ENCODE measurements at places on chromosomes 11 and 22. TPM values are rescaled to one million over a fixed set of nuclear protein-coding genes. Genes with fewer than 3 reads are reported as not detected.

DNA sequence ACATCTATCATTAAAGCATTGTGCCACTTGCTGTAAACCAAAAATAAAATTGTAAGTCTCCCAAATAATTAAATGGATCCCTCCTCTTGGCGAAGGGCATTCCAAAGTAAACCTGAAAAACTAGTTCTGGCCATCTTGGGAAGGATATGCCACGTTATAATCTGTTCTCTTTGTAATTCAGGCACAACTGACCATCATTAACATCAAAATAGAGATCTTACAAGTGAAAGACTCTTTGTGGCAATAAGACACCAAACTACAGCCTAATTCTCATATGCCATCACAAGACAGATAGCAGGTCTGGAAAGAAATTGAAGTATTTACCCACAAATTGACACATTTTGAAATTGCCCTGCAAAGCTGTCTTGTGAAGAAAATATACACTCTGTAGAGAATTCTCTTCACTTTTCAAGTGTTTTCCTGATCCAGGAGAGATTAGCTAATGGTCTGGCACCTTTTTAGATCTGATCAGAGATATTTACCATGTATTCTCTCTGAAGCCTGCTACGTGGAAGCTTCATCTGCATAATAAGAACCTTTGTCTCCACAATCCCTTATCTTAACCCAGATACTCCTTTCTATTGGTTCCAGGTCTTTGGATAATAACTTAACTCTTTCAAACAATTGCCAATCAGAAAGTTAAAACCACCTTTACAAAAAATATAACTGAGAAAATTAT, 630.4 kb upstream of the CCDC179 start:
- H3K27ac ChIP-seq, result no peak overlapping the region
- no peaks in the 10 kb centered on the region for H3K36me3 ChIP-seq
- no peak for DNase-seq
- no peaks in the 10 kb centered on the region for H3K4me1 ChIP-seq
- no peaks in the 10 kb centered on the region for H3K27me3 ChIP-seq
- no peak overlapping the region for H3K4me3 ChIP-seq

DNA sequence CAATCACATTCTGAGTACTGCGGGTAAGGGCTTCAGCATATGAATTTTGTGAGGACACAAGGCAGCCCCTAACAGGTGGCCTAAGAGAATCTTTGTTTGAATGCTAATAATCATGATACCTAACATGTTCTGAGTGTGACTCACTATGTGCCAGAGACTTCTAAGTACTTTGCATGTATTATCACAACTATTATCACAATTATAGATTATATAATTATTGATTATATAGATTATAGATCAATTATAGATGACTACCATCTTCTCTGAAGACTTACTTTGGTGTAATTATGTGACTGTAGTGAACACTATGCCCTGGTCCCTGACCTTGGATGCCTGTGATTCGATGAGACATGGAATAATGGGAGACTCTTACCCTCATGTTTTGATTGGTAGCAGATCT, 62.6 kb downstream of the FLI1 start:
- peaks cover 5% of the 10 kb centered on the region for H3K36me3 ChIP-seq
- H3K4me3 ChIP-seq, result no peak overlapping the region
- H3K27ac ChIP-seq, result no peak overlapping the region
- no peak for DNase-seq
- H3K27me3 ChIP-seq, result no peaks in the 10 kb centered on the region

- H3K27ac ChIP-seq, result no peak overlapping the region
- no peak for DNase-seq
- no peak overlapping the region for H3K4me3 ChIP-seq
- H3K4me1 ChIP-seq, result no peaks in the 10 kb centered on the region
Observed at GRCh38 chr22:18012531-18012930, 11.8 kb downstream of the MICAL3 start.

DNA sequence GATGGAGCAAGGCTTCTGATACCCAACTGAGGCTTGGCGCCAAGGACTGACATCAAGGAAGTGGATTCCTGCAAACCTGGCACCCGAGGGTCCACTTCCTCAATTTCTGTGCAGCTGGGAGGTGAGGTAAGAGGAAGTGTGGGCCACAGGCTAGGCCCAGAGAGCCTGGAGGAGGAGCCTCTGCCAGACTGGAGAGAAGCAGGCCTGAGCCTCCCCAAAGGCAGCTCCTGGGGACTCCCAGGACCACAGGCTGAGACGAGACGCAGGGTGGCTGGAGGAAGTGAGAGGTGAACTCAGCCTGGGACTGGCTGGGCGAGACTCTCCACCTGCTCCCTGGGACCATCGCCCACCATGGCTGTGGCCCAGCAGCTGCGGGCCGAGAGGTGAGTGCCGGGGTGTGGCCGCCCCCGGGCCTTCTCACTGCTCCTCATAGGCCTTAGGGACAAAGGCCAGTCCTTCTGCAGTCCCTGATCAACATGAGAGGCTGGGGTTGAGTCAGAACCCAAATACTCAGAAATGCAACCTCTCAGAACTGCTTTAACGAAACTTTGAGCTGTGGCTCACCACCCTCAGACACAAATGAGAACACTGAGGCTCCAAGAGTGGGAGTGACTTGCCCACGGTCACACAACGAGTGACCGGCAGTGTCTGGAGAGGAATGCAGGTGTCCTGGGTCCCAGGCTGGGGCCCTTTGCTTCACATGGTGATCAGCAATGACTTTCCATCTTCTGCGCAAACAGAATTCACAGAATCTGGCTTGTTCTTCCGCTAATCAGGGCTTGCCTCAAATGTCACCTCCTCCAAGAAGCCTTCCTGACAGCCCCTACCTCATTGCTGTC, at the start of gene NCF4:
Gene NCF4, plus strand, starts transcription at position 186 of the 839 bp plus-strand sequence. Its CDS starts 166 bp downstream, at position 352.
- peak within 1 kb of the TSS; percentile 5 for H3K27ac ChIP-seq
- peaks cover 27% of the 10 kb centered on the region for H3K4me1 ChIP-seq
- no peak for DNase-seq
- peaks cover 3% of the 10 kb centered on the region for H3K27me3 ChIP-seq

- no peak for DNase-seq
- H3K36me3 ChIP-seq, result no peaks in the 10 kb centered on the region
- no peaks in the 10 kb centered on the region for H3K4me1 ChIP-seq
- no peak overlapping the region for H3K27ac ChIP-seq
- H3K27me3 ChIP-seq, result no peaks in the 10 kb centered on the region
Observed at GRCh38 chr11:113881856-113882255, 6.5 kb upstream of the USP28 start.

- H3K4me3 ChIP-seq, result no peak overlapping the region
- H3K4me1 ChIP-seq, result peaks cover 24% of the 10 kb centered on the region
- peak; percentile 53 for DNase-seq
- no peaks in the 10 kb centered on the region for H3K36me3 ChIP-seq
Observed at GRCh38 chr11:118142081-118142480, 10.5 kb downstream of the SCN4B start.

DNA sequence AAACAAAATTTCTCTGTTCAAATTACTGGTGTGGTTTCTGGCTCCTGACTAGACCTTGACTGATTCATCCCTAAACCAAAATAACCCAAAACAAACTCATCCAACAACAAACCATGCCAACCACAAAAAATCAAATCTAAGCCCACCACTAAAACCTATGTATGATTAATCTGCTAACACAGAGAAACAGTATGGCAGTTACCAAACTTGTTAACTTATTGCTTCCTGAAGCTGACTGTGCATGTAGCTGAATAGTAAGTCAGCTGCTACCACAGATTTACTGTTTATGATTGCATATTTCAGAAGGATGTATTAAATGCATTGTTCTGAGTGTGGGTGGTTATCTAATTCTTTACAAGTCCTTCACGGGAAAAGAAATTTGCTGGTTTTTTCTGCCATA, 231.1 kb downstream of the SWAP70 start:
- no peak overlapping the region for H3K4me3 ChIP-seq
- H3K4me1 ChIP-seq, result no peaks in the 10 kb centered on the region
- H3K27me3 ChIP-seq, result no peaks in the 10 kb centered on the region
- DNase-seq, result no peak
- H3K36me3 ChIP-seq, result peaks cover 30% of the 10 kb centered on the region

GRCh38 chr11:6554828-6555706, 48.3 kb downstream of the RRP8 start:
- DNase-seq, result no peak
- no peak overlapping the region for H3K4me3 ChIP-seq
- no peaks in the 10 kb centered on the region for H3K4me1 ChIP-seq
- no peaks in the 10 kb centered on the region for H3K27me3 ChIP-seq
- no peaks in the 10 kb centered on the region for H3K36me3 ChIP-seq
- no peak overlapping the region for H3K27ac ChIP-seq

DNA sequence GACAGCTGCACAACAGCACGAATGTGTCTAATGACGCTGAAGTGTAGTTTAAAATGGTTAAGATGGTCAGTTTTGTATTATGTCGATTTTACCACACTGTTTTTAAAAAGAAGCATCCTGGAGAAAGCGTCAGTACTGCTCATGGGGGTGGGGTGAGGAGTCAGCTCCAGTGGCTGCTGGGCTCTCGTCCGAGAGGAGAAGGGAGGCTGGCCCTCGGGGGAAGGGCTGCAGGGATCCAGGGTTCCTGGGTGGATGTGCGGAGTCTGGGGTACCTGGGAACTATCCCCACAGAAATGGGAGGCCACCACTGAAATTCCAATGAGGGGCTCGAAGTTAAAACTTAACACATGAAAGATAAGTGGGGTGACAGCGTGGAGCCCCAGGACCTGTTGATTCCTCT, 11.9 kb downstream of the C11orf21 start:
- H3K4me3 ChIP-seq, result no peak overlapping the region
- no peak for DNase-seq
- peaks cover 6% of the 10 kb centered on the region for H3K4me1 ChIP-seq
- peaks cover 35% of the 10 kb centered on the region for H3K27me3 ChIP-seq
- no peak overlapping the region for H3K27ac ChIP-seq

- no peak overlapping the region for H3K27ac ChIP-seq
- no peaks in the 10 kb centered on the region for H3K36me3 ChIP-seq
- no peaks in the 10 kb centered on the region for H3K4me1 ChIP-seq
Observed at GRCh38 chr11:5719703-5720495, 16.3 kb upstream of the OR56B1 start.

DNA sequence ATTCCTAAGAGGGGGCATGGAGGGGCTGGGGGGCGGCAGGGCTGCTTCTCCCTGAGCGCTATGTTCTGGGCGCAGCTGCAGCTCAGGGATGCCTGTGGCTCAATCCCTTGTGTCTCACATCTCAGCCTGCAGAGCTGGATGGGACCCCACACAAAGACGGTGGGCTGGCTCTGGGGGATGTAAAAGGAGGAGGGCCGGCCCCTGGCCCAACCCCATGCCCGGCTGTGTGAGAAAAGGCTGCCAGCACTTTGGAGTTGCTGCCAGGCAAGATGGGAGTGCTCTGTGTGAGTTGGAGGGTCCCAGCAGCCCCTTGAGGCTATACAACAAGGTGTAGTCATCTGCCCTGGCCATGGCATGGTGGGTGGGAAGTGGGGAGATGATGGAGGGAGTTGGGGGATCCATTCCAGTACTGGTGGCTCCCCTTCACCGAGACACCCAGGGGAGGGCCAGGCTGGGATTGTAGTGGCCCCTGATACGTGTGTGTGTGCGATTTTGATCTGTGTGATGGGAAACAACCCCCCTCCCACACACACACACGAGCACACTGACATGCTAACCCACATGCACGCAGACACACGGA, 1.3 kb upstream of the TBX10 start:
- no peaks in the 10 kb centered on the region for H3K36me3 ChIP-seq
- peaks cover 27% of the 10 kb centered on the region for H3K27me3 ChIP-seq
- H3K27ac ChIP-seq, result no peak overlapping the region
- H3K4me1 ChIP-seq, result peaks cover 6% of the 10 kb centered on the region
- no peak for DNase-seq

- no peak within 1 kb of the TSS for H3K4me3 ChIP-seq
- no peak within 1 kb of the TSS for H3K27ac ChIP-seq
- no peak for DNase-seq
- H3K27me3 ChIP-seq, result no peaks in the 10 kb centered on the region
Observed at GRCh38 chr11:4704054-4704789, at the start of gene MMP26. Gene MMP26, plus strand, starts transcription at chr11:4704784.

- peaks cover 4% of the 10 kb centered on the region for H3K4me1 ChIP-seq
- DNase-seq, result no peak
- H3K27me3 ChIP-seq, result no peaks in the 10 kb centered on the region
Observed at GRCh38 chr11:131422496-131422895, 52.1 kb downstream of the NTM start.

GRCh38 chr11:122883646-122883979, 1.1 kb downstream of the JHY start:
- peaks cover 4% of the 10 kb centered on the region for H3K4me1 ChIP-seq
- DNase-seq, result no peak
- no peaks in the 10 kb centered on the region for H3K27me3 ChIP-seq
- H3K36me3 ChIP-seq, result no peaks in the 10 kb centered on the region

DNA sequence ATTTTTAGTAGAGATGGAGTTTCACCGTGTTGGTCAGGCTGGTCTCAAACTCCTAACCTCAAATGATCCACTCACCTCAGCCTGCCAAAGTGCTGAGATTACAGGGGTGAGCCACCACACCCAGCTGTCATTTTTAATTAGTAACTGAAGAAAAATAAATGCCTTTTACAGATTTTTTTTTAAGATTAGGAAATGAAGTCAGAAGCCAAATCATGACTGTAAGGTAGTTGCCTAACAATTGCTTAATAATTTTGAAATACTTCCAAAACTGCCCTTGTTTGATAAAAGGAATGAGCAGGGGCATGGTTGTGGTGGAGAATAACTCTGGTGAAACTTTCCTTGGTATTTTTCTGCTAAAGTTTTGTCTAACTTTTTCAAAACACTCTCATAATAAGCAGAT, 98.9 kb upstream of the SLC5A12 start:
- DNase-seq, result no peak
- H3K4me1 ChIP-seq, result no peaks in the 10 kb centered on the region
- H3K36me3 ChIP-seq, result no peaks in the 10 kb centered on the region
- H3K27me3 ChIP-seq, result no peaks in the 10 kb centered on the region
- peak overlapping the region; percentile 57 for H3K27ac ChIP-seq

LDHA gene
- 574 TPM for total RNA-seq

LDHAL6A gene
- not detected for total RNA-seq

CCDC73 gene
- total RNA-seq, result not detected

CARD18 gene
- 16.5 TPM for total RNA-seq

OR5B21 gene
- not detected for total RNA-seq

DRD2 gene
- total RNA-seq, result 1.8 TPM

ABCC8 gene
- total RNA-seq, result not detected

TBX10 gene
- total RNA-seq, result not detected

Measured in suprapubic skin (tissue), 4 donors.